ENCODE measurements at places on chromosomes 7 and 10. TPM values are rescaled to one million over a fixed set of nuclear protein-coding genes. Genes with fewer than 3 reads are reported as not detected.

OPN1SW gene
- 2.2 TPM for polyA plus RNA-seq

RARRES2 gene
- polyA plus RNA-seq, result 60.4 TPM

VIPR2 gene
- polyA plus RNA-seq, result 12.1 TPM

- DNase-seq, result no peak
Observed at GRCh38 chr10:93160829-93161228, 87.1 kb downstream of the CYP26A1 start.

AKR1D1 gene
- polyA plus RNA-seq, result not detected

GRCh38 chr7:75955331-75955955 lies 39.0 kb downstream of the TMEM120A start:
- DNase-seq, result peak; percentile 40

GRCh38 chr10:89074120-89074519 lies 83.5 kb downstream of the FAS start:
- peak; percentile 49 for DNase-seq

DNA sequence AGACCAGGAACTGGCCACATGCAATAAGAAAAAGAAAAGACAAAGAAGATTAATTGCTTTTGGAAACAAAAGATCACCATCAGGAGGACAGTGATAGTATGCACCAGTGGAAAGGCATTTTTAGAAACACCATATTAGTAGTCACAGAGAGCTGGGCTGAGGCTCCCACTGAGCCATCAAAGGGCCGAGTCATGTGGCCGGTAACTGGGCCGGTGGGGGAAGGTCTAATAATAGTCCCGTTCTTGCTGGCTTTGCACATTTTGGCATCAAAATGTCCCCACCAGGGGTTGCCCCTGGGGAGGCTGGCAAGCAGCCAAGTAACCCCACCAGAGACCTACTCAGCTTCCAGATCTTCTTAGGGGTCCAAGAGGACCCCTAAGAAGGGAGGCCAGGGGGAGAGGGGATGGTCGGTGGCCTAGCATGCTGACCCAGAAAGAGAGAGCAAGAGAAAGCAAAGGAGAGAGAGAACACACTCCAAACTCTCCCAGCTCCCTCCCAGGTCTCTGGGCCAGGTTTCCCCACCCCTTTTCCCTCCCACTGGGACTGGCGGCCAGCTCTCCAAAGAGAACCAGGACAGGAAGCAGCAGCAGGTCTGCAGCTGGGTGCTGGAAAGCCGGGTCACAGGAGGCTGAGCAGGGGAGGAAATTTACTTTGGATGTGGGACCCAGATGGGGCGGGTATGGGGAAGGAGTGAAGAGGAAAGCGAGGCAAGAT lies 70.2 kb upstream of the FGFR2 start:
- DNase-seq, result peak; percentile 17

DNA sequence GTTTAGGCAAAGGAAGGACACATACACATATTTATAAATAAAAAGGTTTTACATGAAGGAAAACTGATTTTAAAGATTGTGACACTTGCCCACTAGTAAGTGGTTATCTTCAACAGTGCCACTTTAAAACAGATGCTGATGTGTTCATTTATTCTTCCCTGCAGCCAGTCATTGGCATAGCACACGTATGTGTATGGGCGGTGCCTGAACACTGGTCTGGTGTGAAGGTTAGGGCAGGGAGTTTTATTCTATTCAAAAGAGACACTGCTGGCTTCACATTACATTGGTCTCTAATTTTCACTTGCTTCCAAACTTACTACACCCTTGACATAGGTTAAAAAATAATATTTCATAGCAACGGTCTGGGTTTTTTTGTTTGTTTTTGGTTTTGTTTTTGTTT lies 57.9 kb downstream of the NOD1 start:
- DNase-seq, result no peak

CTAGE8 gene
- polyA plus RNA-seq, result 1.4 TPM

GRCh38 chr7:3670898-3671297 lies 369.8 kb downstream of the SDK1 start:
- DNase-seq, result no peak

RPEL1 gene
- polyA plus RNA-seq, result not detected

GRCh38 chr7:94482796-94483195 lies 26.8 kb upstream of the CASD1 start:
- no peak for DNase-seq

GRCh38 chr7:107125475-107125874 lies 43.3 kb upstream of the HBP1 start:
- DNase-seq, result no peak

GRCh38 chr7:148712678-148713329 lies 14.1 kb downstream of the CUL1 start:
- DNase-seq, result no peak

PPP1R3C gene
- 134 TPM for polyA plus RNA-seq

GRCh38 chr7:16889305-16889704 lies 7.5 kb upstream of the AGR3 start:
- DNase-seq, result no peak

DNA sequence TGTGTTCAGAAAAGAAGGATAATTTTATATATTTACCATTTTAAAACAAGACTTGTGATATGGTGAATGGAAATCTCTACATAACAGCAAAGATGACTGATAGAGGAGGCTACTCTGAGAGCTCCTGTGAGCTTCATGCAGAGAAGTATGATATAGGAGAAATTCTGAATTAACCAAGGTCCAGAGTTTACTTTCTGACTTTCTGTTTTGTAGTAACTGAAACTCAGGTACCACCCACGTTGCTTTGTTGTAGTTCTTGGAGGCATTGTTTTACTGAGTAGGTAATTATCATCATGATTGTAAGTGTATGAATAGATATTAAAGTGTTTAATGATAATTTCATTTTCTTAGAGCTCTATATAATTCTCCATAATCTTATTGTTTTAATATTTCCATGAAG lies 18.0 kb upstream of the SFR1 start:
- DNase-seq, result no peak

DNA sequence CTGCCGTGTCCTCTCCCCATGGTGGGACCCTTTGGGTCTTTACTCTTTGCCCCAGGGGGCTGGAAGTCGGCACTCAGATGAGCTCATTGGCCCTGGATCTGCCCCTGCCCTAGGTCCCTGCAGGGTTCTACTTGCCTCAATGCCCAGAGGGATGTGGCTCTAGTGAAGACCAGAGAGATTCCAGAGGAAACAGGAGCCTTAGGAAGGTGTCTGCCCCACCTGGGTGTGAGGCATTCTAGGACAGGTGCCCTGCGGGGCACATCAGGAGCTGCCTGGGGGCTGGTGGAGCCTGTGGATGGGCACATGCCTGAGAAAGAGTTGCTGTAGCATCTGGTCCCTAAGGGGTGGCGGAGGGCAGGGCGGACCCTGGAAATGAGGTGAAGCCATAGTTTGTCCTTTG lies 128.6 kb downstream of the ADCY1 start:
- no peak for DNase-seq

- no peak for DNase-seq
Observed at GRCh38 chr10:4807761-4808507, 18.1 kb upstream of the AKR1E2 start.

- DNase-seq, result no peak
Observed at GRCh38 chr10:61910894-61911293, 9.4 kb downstream of the ARID5B start.

LRRN3 gene
- polyA plus RNA-seq, result 8.0 TPM

DNA sequence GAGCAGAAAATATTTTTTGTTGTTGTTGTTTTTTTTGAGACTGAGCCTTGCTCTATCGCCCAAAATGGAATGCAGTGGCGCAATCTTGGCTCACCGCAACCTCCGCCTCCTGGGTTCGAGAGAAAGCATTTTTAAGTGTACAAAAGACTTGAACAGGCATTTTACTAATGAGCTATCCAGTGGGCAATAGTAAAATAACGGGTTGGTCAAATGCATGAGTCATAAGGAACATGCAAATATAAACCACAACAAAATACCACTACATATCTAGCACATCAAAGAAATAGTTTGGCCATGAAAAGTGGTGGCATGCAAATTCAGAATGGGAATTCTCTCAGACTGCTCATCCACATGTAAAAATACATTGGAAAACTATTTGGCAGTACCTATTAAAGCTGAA lies 71.7 kb upstream of the TMEM106B start:
- no peak for DNase-seq

DNA sequence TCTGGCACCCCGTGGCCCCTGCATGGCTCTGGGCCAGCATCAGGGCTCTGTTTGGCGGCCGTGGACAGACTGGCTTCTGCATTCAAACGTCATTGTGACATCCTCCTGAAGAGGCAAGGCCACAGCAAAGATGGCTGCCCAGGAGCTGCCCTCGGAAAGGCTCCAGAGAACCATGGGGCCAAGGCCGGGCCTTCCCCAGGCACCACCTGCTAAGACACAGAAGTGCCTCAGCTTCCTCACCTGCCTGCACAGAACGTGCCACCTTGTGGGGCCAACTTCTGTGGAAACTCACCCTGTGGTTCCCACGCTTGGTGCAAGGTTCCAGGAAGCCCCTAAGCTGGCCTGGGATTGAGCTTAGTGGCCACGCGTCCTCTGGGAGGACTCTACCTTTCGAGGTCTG lies 396.9 kb downstream of the PTPRN2 start:
- no peak for DNase-seq

DNA sequence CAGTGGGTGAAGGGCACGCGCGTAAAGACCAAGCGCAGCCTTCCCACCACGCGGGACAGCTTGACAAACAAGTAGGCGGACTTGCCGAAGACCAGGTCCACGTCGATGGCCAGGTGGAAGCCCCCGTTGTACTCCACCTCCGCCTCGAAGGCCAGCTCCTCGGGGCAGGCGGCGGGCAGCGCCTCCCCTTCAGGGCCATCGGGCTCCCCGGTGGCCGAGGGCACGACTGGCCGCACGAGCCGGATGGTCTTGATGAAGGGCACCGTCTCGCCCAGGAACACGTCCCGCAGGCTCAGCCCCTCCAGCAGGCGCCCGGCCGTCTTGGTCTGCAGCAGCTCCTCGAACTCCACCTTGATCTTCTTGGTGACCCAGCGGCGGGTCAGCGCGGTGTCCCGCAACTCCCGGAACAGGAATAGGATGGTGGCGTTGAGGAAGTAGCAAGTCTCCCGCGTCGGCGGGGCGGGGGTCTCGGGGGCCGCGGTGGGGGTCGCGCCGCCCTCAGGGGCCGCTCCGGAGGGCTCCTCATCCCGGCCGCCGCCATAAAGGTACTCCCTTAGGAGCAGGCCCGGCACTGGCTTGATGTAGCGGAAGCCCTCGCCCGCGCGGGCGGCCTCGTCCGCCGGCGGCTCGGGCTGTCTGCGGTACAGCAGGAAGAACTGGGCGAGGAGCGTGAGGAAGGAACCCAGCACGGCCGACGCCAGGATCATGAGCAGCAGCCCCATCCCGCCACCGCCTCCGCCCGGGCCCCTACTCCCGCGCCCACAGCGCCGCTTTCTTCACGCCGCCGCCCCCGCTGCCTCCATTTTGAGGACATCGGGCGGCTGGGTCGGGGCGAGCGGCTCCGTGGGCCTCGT lies 507 bp downstream of the PDZD8 start:
- DNase-seq, result peak; percentile 59

GRCh38 chr7:17239683-17240521 lies 58.5 kb upstream of the AHR start:
- no peak for DNase-seq

- peak; percentile 6 for DNase-seq
Observed at GRCh38 chr7:124856299-124856888, 73.2 kb downstream of the POT1 start.

GRCh38 chr10:71138166-71138830 lies 74.1 kb upstream of the UNC5B start:
- DNase-seq, result no peak

- no peak for DNase-seq
Observed at GRCh38 chr7:38550836-38551235, 80.3 kb downstream of the AMPH start.
